AG10803 (cell line): ENCODE measurements at places on chromosomes 12 and 14.

GRCh38 chr12:10175846-10176636 lies 2.8 kb upstream of the TMEM52B start:
- no peak for DNase-seq

- DNase-seq, result no peak
These were observed 55.1 kb downstream of the FOXN4 start for GRCh38 chr12:109253913-109254544.

DNA sequence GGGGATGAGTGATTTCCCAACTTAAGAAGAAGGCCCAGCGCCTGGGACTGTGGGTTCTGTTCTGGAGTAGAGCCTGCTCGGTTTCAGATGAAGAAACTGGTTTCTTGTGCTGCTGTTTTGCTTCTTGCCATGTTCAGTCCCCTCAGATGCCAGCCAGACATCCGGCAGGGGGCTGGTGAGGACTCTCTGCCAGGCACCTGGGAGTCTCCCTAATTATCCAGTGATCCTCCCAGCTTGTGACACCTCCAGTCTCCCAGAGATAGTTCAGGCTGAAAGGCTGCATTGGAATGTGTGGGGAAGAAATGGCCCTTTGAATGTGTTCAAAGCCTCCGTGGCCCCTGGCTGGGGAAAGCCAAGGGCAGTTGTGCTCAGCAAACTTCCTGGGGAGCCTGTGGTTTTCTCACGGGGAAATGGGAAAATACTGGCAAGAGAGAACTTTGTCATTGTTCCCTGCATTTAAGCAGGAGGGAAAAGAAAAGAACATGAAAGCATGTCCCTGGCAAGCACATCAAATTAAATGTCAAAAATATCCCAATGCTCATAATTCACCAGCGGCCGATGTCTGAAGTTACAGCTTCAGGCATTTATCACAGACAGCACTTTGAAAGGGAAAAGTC lies 8.5 kb upstream of the SERPINA12 start:
- DNase-seq, result no peak

DNA sequence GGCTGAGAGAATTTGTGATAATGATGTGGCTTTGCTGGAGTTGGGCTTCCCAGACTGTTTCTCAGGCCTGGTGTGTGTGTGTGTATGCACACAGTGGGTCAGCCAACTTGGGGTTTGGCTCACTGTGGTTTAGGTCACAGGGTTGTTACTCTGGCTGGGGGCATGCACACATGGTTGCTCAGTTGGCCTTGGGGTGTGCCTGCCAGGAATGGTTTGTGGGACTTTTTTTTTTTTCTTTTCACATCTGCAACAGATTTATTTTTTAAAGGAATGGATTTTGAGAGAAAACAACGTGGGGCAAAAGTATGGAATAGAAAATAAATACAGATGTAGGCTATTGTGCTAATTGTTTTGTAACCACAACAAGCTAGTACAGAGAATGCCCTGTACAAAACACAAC lies 25.0 kb upstream of the GTF2A1 start:
- peak; percentile 80 for DNase-seq

GRCh38 chr14:90777830-90778485 lies 38.3 kb downstream of the TTC7B start:
- no peak for DNase-seq

GRCh38 chr12:43730283-43730682 lies 28.3 kb downstream of the PUS7L start:
- no peak for DNase-seq

DNA sequence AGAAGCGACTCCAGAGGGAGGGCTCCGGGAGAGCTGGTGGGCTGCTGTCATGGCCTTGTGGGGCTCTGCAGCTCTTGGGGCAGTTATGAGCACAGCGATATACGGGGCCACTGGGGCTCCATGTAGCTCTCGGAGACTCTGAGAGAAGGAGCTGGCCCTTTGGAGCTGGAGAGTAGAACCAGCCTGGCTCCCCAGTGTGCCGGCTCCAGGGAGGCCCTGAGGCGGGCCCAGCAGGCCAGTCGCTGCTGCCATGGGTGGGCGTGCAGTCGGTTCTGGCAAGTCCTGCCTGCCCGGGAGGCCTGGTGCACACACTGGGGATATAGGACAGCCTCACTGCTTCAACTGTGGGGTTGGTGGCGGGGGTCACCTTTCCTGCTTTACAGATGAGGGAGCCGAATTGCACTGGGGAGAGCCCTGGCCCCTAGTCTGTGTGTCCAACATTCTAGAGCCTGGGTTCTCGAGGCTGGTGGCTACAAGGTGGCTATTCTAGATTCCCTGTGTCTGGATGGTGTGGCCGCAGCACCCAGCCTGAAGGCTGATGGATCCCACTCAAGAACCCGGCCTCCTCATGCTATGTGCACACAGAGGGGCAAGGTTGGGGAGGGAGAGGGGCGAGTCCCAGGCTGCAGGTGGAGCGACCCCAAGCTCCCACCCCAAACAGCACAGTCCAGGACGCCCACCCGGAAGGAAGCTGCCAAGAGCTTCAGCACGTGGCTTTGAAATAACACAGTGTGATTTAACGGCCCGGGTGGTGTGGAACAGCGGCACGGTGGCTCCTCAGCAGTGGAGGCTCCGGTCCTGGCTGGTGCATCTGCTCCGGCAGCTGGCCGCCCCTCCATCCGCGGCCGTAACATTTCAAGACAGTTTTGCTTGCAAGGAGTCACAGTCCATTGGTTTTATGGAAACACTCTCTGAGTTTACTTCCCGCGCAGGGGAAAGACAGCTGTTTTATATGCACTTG lies 188.3 kb upstream of the C14orf180 start:
- DNase-seq, result no peak

DNA sequence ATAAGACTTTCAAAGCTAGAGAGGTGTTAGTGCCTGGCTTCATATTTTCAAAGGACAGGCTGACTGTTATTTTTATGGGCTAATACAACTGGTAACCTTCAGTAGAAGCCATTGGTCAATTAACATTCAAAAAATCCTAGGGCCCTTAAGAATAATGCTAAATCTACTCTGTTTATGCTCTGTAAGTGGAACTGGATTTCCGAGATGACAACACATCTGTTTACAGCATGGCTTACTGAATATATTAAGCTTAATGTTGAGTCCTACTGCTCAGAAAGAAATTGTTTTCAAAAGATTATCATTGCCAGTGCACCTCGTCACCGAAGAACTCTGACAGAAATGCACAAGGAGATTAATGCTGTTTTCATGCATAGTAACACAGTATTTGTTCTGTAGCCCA lies 239.9 kb downstream of the TMTC2 start:
- no peak for DNase-seq

GRCh38 chr14:72247896-72248465 lies 315.8 kb downstream of the RGS6 start:
- no peak for DNase-seq

DNA sequence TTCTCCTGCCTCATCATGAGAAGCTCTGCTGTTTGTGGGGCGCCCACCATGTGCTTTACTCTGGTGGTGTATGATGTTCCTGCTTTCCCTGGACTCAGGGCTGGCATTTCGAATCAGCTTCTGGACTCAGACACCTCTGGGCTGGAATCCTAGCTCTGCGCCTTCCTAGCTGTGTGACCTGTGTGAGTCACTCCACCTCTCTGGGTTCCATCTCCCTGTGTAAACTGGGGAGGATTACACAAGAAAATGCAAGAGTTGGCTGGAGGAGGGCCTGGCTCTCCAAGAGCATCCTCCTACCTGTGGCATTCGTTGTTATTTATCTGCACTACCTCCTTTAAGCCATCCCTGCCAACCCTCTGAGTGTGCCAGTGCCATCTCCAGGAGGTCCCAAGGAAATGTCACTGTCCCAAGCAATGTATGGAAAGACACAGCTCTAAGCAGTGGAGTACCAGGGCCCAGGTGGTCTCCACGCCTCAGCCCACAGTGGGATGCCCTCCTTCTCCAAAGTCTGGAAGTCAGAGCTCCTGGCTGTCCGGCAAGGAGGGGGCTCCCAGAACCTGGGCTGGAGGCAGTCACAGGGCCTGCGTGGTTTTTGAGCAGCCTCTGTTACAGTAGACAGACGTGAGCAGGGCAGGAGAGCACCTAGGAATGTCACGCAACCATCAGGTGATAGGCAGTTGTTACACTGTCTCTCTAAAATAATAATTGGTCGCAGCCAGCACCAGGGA lies 7.3 kb upstream of the TNFAIP2 start:
- no peak for DNase-seq

- no peak for DNase-seq
These were observed 906.4 kb upstream of the TMEM132C start for GRCh38 chr12:127360580-127360979.

GRCh38 chr12:57098546-57098945 lies 9.6 kb downstream of the NAB2 start:
- DNase-seq, result no peak

- peak; percentile 79 for DNase-seq
These were observed 27.4 kb downstream of the PCNX1 start for GRCh38 chr14:70934502-70935134.

DNA sequence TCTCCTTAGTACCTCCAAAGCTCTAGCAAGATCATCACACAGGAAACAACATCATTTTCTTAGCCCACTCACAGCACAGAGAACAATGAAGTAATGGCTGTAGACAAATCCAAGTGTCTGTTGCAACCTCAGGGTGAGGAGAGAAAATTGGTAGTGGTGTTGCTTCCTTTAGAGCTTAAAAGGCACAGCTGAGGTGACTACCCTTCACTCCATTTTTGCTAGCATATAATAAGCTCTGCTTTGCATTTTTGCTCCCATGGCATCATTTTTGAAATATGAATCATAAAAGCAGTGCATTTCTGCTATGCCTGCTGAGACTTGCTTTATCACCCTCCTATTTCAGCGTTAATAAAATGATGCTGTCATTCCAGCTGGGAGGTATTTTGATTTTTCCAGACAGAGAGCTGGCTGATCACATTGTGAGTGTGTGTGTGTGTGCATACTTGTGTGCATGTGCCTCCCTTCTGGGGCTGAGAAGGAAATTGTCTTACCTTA lies 18.5 kb upstream of the PCNX1 start:
- peak; percentile 79 for DNase-seq
